Thoracic aorta (tissue), 2 donors: ENCODE measurements at places on chromosomes 12 and 14.

- no peak for DNase-seq
Observed at GRCh38 chr12:124402248-124403066, 107.6 kb downstream of the RFLNA start.

DNA sequence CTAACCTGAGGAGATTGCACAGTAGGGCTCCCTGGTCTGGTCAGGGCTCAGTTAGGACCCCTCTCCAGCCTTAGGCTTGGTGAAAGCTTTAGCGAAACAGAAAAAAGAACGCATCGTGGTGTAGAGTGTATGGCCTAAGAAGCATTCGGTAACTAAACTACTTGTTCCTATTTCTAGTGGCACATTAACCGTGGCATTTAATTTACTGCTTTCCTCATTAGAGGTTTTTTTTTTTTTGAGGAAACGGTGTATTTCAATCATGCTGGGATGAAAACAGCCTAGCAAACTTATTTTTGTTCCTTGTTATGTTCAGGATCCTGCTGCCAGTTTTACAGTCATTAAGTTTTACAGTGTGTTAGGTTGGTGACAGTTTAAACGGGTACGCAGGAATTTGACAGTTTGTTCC lies 518 bp upstream of the OSBPL8 start:
- no peak for DNase-seq

DNA sequence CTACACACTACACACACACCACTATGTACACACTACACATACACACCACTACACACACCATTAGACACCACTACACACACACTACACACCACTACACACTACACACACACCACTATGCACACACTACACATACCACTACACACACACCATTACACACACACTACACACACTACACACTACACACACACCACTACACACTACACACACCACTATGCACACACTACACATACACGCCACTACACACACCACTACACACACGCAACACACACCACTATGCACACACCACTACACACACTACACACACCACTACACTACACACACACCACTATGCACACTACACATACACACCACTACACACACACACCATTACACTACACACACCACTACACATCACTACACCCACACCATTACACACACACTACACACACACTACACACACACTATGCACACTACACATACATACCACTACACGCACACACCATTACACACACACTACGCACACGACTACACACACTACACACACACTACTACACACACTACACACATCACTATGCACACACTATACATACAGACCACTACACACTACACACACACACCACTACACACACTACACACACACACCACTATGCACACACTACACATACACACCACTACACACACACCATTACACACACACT lies 13.6 kb downstream of the NOC4L start:
- no peak for DNase-seq

DNA sequence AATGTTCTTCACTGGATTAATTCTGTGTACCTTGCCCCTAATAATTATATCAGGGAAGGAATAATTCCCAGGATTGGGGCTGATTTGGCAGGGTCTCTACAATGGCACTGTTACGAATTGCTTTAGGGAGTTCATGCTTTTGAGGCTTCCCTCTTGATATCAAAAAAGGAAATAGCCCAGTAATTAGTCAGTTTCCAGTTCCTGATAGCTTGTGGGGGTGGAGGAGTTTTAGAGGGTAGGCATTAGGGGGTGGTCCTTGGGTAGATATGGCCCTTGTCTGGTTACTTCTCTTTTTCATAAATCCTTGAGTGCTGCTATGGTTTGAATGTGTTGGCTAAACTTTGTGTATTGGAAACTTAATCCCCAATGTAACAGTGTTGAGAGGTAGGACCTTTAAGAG lies 6.1 kb upstream of the SRSF5 start:
- DNase-seq = no peak

GRCh38 chr12:7832059-7832696 lies 40.5 kb downstream of the SLC2A14 start:
- DNase-seq = no peak

DNA sequence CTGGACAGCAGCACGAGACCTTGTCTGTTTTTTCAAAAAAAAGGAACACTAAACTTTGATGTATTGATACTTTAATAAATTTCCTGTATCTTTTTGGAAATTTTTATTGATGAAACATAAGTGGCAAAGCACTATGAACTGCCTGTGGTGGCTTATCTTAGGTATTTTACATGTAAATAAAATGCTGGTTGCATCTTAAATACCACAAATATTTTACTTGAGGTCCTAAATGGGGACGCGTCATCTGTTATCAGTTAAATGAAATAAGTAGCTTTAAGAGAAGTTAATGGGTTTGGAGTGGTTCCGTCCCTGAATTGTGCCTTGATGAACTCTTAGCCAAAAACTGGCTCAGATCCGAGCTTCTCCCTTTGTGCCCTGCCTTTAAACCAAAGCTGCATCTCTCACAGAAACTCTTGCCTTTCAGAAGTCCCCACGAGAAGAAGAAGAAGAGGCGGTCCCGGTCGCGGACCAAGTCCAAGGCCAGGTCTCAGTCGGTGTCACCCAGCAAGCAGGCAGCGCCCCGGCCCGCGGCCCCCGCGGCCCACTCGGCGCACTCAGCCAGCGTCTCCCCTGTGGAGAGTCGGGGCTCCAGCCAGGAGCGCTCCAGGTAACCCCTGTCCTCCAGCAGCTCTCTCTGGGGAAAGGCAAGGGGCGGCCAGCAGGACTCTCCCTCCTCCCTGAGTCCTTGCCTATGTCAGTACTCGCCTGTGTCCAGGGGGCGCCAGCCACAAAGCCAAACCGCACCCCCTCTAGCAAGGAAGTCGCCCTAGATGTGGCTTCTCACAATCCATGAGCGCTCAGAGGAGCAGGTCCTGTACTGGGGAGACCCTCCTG lies 31.2 kb upstream of the MMP17 start:
- no peak for DNase-seq

- no peak for DNase-seq
Observed at GRCh38 chr12:78145398-78145797, 314.7 kb downstream of the NAV3 start.

GRCh38 chr14:105485739-105486162 lies 935 bp upstream of the CRIP1 start:
- no peak for DNase-seq

DNA sequence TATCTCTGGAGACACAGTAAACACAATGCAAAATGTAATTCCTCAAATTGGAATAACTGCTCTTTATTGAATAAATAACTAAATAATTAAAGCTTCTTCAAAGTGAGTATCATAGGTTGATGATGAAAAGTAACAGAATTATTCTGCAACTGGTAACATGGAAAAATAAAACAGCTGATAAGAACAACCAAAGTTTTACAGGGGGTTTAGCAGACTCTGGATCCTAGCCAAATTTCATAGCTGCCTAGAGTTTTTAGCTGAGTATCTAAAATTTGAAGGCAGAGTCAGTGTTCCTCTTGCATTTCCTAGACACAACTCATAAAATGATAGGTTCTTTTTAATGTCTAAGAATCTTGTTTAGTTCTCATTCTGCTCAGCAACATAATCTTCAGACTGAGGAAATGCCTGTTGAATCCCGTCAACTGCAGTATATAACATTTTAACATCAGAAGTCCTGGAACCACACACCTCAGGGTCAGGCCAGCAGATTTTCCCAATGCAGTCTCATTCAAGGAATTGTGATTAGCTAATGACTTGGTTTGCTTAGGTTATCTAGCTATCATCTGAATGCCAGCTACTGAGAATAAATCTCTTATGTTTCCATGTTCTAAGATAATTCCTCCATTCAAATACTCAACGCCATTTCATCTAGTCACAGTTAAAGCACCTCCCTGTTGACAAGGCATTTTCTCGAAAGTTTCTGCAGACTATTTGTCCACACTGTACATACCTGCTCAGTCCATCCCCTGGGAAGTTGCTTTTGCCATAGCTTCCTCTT lies 411.6 kb downstream of the BCAT1 start:
- DNase-seq = no peak

DNA sequence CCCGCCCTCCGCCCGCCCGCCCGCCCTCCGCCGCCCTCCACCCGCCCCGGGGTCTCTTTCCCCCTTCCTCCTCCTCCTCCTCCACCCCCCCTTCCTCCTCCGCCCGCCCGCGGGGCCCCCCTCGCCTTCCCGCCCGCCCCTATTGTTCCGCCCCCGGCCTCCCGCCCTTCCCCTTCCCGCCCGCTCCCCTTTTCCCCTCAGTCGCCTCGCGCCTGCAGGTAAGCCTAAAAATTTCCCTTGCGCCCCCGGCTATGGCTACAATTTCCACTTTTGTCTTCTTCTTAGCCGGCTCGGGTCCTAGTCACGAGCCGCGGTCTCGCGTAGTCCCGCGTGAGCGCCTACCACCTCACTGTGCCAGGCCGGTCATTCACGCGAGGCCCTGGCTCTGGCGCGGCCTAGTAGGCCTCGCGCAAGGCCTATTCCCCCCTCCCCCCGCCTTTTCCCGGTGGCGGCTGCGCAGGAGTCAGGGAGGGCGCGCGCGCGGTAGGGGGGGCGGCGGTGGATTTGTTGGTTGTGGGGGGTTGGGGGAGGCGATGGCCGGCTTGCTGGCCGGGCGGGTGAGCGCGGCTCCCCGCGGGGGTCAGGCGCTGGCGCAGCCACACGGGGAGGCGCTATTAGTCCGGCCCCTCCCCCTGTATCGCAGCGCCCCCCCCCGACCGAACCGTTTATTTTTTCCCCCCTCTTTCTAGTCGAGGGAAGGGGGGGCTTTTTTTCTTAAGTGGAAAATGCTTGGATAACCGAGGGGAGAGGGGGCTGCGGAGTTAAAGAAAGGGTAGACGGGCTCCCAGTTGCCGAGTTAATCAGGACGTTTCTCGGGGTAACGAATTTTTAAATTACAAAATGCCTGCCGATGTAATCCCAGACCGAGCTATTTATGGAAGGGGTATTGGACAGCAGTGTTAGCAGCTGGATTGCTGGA lies 516 bp downstream of the PCBP2 start:
- DNase-seq = peak; percentile 78
